Activated naive CD4-positive, alpha-beta T cell treated with anti-CD3 and anti-CD28 coated beads, Interleukin-2, amount 50 U/mL, for 72 hours (primary cell): ENCODE measurements at places on chromosomes 4 and X. TPM values are rescaled to one million over a fixed set of nuclear protein-coding genes. Genes with fewer than 3 reads are reported as not detected.

Gene CXXC4
- total RNA-seq = not detected

- DNase-seq = no peak
Measured at GRCh38 chr4:105128208-105128607, 18.5 kb upstream of the TET2 start.

- no peak for DNase-seq
Measured at GRCh38 chrX:113741744-113742143, 842.1 kb upstream of the HTR2C start.

DNA sequence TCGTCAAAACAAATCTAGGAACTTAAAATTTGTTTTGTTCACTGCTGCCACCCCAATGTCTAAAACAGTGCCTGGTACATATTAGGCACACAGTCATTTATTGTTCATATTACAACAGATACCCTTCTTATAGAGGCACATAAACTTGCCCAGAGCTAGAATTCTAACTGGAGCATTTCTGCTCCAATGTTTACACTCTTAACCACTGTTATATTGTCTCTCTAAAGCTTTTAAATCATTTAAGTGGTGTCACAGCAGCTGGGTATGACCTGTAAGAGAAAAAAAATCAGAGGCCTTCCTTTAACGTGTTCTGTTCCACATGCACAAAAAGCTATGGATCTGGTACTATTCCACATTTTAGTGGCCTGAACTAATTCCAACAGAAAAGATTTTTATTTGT is 3.0 kb downstream of the UBE2D3 start:
- DNase-seq = no peak

GRCh38 chr4:66633477-66633876 is 911.8 kb downstream of the CENPC start:
- DNase-seq = no peak
